GM06990 (cell line): ENCODE measurements at places on chromosomes 12 and 14.

DNA sequence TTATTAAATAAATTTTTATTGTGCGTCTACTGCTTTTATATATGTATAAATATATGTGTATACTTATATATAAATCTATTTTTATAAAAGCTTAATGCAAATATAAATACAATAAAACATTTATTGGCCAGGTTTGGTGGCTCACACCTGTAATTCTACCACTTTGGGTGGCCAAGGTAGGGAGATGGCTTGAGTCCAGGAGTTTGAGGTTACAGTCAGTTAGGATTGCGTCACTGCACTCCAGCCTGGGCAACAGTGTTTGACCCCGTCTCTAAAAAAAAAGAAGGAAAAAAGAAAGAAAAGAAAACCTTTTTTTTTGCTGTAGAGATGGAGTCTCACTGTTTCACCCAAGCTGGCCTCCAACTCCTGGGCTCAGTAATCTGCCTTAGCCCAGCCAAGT lies 20.9 kb downstream of the ACTR6 start:
- no peak for DNase-seq

- DNase-seq: no peak
Measured at GRCh38 chr12:54132976-54133771, 55.6 kb downstream of the SMUG1 start.

DNA sequence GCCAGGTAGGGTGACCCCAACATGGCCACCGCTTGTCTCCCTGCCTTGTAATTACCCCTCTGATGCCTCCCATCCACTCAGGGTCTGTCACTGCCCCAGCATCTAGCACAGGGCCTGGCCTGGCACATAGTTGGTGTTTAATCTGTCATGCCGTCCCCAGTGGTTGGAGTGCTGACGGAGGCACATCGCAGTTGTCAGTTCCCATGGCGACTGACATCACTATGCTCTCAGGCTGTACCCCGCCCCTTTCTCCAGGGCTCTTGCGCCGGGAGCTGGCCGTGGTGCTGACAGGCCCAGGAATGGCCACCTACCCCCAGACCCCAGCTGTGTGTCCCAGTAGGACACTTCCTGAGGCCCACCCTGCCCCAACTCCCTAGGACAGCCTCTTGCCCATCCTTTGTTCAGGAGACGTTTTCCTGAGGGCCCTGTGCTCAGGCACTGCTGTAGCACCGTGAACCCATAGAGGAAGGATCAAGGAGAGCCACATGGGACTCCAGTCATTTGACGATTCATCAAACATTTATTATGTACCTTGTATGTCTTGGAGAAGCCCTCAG lies 23.0 kb downstream of the FAM222A start:
- DNase-seq: no peak

- DNase-seq: peak; percentile 51
Measured at GRCh38 chr12:132444957-132445883, 44.7 kb upstream of the FBRSL1 start.

DNA sequence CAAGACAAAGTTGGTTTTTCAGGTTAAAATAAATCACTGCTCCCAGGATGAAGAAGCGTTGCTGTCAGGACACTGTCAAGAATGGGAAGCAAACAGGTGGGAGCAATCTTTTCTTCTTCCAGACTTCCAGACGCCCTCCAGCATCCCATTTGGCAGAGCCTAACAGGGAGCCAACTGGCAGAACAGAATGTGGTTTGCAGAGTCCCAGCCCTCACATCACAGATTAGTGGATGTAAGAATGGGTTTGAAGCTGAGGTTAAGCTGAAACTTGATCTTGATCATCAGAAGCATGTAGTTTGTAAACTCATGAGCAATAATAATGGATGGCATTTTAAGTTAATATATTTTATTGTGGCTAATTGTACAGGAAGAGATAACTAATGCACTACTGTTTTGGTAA lies 636.4 kb downstream of the SLC6A15 start:
- no peak for DNase-seq

DNA sequence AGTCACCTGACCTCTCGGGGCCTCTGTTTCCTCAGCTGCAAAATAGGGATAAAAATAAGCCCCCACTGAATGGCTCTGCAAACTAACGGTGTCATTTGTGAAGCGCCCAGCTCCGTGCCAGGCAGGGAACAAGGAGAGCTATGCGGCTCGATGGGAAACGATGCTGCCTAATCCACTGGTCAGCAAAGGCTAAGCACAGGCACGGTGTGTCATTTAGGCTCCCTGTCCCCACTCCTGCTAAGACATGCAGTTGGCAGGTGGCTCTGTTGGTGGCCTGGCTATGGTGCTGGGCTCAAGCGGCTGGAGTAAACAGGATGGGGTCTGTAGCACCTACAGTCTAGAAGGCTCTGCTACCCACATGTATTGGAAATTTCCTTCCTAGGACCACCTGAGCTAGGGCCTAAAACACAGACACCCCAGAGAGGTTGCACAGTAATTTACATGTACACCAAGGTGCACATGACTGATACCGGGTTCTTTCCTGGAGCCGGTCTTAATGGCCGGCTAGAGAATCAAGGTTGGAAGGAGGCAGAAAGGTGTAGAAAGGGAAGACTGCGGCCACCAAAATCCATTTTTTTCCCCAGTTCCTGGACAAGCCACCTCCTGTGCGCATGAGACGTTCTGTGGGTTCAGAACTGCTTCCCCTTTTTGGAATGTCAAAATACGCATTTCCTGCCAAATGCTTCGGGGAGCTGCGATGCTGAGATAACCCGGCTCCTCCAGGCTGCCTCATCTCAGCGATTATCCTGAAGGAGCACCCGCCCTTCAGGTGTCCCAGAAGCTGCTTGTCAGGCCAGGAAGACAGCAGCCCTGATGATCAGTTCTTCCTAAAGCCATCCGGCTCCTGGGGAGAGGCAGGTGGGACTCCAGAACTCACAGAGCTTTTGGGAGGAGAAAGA lies 1.0 kb downstream of the CACNA2D4 start:
- DNase-seq: no peak

DNA sequence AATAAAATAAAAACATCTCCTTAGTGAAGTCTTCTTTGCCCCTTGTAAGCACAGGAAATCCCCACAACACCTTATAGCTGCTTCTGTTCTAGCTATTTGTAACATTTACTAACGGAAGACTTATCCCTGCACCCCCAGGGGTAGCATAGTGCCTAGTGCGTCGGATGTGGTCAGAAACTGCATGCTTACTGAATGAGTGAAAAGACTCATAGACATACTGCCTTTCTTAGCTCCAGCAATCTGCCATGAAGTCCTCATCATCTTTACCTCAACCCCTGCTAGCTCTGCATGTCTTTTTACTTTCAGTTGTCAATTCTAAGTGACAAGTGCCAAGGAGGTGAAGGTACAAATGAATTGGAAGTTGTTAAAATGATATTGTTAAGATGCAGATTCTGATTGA lies 12.9 kb downstream of the RIOX1 start:
- DNase-seq: peak; percentile 14

DNA sequence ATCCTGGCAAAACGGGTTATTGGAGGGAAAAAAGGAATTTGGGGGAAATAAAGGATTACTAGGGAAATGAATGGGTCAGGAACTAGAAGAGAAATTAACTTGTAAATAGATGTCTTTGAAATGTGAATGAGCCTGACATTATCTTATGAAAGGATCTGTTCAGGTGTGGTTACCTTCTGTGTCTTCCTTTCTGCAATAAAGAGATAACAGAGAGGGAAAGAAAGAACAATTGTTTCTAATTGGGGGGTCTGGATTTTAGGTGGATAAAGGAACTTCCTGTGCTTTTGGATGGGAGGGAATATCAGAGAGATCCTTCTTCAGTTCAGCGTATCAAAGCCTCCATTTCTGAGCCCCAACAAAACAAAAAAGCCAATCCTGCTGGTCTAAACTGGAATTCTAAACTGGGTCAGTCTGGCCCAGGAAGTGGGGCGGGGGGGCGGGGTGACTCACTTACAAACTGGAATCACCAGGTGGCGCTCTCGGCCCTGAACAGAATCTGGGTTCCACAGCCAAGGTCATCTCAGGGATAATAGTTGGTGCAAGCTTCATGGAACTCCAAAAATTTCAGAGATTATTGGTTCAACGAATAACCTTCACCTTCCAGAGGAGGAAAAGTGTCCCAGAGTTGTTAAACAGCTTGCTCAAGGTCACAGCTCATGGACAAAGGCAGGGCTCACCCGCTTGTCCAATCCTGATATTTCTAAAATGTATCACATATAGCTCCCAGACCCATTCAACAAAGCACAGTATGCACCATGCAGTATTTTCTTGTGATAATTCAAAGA lies 15.2 kb upstream of the PEBP1 start:
- DNase-seq: peak; percentile 36

DNA sequence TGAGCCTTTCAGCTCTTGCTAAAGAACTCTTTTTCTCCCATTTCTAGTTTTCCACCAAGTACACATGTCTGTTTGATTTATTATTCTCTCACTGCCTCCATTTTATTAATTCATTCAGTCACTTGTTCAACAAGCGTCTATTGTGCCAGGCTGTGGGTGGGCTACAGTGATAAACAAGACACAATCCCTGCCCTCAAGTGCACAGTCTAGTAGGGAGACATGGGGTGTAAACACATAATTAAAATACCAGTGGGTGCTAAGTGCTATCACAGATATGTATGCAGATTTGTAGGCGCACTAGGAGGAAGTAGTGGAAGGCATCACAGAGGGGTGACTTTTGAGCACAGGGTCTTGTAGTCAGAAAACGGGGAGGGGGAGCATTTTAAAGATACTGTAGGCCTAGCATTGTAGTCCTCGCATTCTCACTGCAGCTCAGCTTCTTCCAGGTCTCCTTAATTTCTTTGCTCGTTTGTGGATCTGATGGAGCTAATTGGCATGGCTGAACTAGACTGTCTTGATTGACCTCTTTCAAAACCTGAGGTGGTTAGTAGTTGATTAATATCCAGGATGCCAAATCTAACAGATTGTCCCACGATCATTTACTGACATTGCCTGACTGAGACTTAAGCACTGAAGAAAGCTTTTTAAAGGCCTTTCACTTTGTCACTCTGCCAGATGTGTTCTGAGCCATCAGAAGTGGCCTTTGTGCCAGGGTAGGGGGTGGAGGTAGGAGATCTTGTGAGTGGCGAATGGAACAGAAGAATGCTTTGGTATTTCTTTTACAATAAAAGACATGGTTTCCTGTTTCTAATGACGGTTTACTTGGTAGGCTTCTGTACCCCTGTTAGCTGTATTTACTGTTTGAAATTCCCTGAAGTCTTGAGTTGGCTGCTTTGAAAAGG lies 116.9 kb downstream of the DIP2B start:
- no peak for DNase-seq

DNA sequence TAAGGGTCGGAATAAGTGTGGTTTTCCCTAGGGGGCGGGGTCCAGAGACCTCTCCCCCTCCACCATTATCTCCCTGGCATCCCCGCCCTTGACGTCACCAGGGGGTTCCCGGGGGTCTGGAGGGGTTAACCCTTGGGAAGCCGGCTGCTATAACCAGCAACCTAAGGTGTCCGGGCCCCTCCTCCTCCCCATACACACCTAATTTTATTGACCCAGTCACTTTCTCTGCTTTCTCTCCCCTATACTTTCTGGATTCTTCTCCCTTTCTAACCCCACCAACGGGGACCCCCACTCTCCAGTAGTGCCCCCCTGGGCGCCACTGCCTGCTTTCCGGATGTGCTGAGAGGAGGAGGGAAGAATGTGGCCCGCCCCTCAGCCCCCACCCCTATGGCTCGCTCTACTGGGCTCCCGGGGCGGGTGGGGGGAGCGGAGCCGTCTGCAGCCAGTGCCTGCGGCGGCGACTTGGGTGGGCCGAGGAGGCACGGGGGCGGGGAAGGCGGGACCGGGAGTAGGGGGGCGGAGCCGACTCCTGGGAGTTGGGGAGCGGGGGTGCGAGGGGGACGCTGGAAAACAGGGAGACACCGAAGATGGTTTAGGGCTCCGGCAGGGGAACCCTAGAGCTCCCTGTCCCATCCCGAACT lies 1.8 kb downstream of the GLI1 start:
- no peak for DNase-seq

GRCh38 chr12:13347241-13348043 lies 150.9 kb downstream of the EMP1 start:
- no peak for DNase-seq

DNA sequence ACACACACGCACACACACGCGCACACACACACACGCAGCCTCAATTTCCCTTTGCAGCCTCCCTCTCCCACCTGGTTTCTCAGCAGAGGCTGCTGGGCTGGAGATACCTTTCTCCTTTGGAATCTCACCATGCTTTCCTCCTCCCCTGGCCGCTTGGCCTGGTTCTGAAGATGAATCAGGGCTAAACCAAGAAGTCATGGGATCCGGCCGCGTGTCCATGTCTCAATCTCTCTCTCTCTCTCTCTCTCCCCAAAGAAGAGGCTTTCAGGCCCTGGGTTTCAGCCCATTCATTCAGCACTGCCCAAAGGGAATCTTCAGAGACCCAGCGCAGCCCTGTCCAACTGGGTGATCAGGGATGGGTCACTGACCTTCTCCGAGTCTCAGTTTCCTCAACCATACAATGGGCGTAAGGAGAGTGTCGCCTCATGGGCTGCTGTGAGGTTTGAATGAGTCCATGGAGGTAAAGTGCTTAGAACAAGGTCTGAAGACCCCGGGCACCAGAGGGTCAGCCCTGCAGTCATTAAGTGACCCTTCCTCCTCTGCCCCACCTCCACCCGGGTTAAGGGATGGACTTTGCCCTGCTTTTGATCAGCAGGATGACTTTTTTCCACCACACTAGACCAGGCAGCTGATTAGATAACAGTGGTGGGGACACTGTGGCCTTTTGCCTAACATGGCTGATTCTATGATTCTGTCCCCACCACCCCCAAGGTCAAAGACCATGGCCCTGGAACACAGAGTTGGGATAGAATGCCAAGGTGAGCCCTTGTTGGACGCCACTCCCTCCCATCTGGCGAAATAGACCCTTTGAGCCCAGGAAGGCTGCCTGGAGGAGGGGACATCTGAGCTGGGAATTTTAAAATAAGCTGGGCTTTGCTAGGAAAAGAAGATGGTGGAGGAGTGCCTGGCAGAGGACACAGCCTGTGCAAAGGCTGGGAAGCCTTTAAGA lies 42.1 kb downstream of the SCARB1 start:
- DNase-seq: no peak

DNA sequence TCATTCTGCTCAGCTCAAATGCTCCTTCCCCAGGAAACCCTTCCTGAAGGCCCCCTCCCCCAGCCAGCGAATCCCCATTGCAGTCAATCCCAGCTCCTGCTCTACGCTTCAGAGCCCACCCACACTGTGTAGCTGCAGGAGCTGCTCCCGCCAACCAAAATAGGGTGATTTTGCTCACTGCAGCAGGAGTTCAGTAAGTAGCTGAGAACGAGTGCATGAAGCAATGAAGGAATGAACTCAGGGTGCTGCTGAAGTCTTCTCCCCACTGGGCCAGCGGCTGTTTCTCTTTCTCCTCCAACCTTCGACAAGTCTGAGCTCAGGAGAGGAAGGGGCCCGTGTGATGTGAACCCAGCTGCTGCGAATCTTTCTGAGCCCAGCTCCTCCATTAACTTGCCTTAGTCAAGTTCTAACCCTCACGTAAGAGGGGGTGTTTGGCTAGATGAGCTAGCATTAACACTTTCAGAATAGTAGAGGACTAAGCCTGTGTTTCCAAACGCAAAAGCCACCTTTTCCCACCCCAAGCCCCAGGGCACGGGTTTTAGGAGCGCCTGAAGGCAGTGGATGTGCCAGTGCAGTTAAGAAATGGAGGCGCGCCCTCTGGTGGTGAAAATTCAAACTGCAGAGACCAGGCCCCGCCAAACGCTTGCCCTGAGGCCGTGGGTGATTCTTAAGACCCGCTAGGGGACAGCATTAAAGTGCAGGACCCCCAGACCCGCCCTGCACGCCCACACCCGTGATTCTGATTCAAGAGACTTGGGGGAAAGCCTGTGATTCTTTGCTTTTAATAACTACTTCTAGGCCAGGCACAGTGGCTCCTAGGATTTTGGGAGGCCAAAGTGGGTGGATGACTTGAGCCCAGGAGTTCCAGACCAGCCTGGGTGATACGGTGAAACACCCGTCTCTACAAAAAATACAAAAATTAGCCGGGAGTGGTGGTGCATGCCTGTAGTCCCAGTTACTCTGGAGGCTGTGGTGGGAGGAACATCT lies 11.9 kb upstream of the SERPINA4 start:
- DNase-seq: peak; percentile 41
